ENCODE measurements at places on chromosomes 12 and 14.

DNA sequence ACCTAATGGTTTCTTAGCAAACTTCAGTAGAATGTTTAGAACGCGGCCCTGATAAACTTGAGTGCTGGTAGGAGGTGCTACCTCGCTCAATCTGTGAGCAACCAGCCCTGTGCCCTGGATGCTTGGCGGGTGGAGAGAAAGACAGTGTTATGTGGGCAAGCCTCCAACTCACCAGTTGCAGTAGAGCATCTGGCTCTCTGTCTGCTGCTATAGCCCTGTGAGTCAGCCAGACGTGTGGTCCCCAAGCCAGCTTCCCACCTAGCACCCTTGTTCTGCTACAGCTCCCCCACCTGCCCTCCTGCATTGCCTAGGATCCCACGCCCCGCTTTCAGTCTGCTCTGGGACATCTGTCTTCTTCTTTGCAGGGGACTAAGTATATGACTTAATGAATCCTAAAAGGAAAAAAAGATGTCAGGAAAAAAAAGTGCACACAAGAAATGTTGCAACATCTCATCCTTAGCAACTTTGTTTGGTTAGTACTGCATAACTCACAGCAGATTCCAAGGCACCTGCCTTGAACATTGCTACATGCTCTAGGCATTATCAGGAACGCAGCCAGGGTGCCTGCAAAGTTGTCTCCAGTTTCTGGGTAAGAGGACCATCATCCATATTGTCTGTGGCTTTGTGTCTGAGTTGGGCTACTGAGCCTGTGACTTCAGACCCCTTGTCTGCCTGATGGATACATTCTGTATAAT is 13.6 kb downstream of the SNRNP35 start:
- no peak for DNase-seq

- no peak for DNase-seq
Measured at GRCh38 chr14:39491134-39491571, 58.9 kb upstream of the FBXO33 start.

DNA sequence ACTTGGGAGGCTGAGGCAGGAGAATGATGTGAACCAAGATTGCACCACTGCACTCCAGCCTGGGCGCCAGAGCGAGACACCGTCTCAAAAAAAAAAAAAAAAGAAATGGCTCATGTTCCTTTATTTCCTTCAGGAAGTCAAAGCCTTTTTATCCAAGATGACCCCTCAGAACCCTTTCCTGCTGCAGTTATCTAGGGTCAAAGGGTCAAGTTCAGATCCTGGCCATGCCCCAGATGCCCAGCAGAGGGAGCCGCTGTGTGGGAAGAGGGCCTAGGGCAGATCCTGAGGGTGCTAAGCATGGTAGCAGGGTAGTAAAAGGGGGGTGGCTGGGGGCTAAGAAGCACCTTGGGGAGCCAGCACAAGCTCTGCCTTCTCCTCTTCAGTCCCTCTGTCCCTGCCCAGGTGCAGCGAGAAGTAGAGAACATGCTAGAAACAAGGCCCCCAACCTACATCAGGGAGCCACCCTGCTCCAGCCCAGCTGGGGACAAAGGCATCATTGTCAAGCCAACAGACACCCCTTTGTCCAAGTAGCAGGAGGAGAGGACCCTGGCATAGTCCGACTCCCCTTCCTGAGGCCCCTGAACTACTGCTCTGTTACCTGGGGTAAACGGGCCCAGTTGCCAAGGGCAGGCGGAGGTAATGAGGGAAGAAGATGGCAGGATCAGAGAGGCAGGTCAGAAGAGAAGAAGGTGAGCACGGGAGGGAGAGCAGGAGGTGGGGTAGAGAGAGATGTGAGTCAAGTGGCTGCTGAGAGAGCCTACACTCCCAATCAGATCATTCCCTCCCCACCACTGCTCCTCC is 6.5 kb downstream of the NFE2 start:
- no peak for DNase-seq

DNA sequence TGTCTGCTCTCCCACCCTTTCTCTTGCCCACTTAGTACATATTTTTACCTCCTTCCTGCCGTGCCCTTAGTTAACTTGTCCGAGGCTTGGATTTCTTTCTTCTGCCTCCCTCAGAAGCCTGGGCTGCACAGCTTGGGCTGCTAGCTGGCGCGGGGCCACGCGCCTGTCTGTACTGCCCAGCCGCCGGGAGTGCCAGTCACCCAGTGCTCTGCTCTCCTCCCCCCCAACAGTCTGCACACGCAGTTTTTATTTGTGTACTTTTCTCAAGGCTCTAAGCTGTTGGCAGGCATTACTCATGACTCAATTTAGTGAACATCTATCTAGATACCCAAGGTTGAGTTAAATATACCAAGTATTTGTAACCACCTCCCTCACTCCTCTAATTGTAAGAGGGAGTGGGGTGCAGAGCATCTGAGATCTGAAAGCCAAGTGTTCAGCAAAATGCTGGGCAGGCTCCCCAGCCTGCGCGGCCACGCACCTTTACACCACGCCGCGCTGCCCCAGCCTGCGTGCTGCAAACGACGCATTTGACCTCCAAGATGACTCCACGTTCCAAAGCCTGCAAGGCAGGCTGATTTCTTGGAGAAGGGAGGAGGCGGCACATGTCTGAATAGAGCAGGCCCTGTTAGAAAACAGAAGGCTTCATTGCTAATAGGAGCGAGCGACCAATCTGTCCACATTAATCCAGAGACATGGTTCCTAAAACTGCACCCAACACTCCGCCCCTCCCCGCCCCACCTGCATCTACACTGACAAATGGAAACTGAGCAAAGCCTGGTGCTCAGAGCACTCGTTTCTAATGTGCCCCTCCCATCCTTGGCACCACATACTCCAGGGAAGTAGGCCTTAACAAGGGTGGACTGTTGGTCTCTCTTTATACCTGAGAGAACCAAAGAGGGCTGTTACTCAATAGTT is 18.2 kb upstream of the CACNA2D4 start:
- no peak for DNase-seq

GRCh38 chr12:102483466-102483865 is 3.1 kb upstream of the IGF1 start:
- DNase-seq = no peak

DNA sequence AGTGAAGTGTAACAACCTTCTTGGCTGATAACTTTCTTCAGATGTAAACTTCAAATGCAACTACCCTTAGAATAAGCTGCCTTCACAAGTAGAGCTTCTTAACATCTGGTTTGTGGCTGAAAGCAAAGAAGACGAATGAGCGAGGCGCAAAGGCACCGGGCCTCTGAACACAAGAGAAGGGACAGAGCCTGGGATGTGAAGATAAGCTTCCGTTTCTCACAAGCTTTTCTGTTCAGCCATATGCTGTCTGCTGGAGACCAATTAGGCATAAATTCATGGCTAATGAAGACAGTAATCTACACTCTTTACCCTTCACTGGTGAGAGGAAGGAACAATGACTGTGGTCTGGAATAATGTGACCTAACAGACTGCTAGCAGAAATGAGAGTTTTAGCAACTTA is 195.2 kb downstream of the ATXN7L3B start:
- DNase-seq = no peak

DNA sequence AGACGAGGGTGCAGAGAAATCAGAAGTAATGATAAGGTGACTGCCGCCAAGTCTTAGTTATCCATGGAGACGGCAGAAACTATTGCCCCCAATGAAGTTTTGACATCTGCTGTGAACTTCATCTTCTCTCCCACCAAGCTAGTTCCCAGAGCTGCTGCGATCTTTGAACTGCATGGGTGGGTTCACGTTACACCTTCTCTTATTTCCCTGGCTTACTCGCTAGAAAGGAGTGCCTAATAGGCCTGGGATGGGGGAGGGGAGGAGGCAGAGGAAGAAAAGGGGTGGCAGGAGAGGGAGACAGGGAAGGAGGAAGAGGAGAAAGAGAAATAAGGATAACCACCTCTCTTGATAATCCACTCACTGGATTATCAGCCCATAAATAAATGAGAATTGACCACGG is 157.1 kb downstream of the NTF3 start:
- no peak for DNase-seq

GRCh38 chr12:108371801-108372344 is 32.8 kb upstream of the CMKLR1 start:
- no peak for DNase-seq

DNA sequence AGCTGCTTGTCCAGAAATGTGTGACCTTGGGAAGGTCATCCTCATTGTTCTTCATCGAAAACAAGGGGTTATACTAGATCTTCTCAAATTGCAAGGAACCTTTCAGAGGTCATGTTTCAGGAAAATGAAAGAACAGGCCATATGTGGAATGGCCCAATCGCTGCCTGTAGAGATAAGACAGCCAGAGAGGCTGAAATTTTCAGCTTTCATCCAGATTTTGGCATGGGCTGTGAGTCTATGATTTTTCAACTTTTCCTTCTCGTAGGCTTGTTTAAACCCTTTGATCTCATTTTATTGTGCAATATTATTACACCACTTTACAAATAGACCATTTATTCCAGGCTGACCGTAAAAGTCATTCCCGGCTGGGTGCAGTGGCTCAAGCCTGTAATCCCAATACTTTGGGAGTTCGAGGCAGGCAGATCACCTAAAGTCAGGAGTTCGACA is 17.1 kb upstream of the ATXN2 start:
- DNase-seq = no peak

DNA sequence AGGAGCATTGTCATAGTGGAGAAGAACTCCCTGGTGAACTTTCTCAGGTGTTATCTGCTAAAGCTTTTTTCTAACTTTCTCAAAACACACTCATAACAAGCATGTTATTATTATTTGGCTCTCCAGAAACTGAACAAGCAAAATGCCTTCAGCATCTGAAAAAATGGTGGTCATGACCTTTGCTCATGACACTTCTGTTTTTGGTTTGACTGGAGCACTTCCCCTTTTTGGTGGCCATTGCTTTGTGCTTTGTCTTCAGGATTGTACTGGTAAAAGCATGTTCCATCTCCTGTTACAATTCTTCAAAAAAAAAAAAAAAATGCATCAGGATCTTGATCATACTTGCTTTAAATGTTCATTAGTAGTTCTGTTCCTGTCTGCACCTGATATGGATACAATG is 1241.6 kb upstream of the USP15 start:
- no peak for DNase-seq

DNA sequence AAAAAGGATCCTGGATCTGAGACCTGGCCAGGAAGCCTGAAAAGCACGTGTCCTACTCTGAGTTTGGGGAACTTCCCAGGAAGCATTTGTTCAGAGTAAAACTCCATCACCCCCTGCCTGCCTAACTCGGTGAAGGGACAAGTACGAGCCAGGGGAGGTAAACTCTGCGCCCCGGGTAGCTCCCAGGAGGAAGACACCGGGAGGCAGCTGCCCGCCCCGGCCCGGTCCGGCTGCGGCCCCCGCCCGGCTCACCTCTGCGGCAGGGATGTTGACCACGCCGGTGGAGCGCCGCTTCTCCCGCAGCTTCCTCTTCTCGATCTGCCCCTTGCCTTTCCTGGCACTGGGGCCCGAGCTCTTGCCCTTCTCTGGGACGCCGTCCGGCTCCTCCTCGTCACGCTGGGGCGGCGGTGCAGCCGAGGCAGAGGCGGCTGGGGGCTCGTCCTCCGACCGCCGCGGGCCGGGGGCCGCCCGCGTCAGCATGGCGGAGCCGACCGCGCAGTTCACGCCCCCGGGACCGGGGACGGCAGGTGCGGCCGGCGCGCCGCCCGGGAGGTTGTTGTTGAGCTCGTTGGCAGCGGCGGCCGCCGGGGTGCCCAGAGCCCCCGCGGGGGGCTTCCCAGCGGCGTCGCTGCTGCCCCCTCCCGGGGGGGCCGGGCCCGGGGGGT is 1.2 kb downstream of the PAWR start:
- peak; percentile 61 for DNase-seq

DNA sequence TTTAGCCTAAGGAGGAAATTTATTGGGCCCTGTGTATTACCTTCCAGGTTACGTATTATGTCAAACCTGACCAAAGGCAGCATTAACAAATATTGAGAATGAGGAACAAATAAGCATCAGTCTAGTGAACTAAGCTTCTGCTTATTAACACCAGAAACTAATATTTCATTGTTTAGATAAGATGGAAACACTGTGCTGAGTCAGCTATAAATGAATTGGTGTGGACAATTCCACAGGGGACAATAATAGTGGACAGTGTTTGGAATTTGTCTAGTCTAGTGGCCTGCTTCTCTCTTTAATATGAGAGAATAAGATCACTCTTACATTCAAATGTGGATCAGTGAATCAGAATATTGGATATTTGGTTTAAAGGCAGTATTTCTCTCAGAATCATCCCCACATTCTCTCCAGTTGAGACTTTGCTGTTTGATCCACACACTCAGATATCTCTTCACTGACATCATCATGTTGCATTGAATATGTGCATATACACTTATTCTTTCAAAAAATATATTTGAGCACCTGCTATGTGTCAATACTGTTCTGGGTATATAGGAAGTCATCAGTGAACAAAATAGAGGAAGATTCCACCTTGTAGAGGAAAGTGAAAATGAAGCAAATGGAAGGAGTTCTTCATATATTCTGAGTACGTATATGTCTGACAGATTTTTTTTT is 136.3 kb downstream of the DIO2 start:
- no peak for DNase-seq

- no peak for DNase-seq
Measured at GRCh38 chr14:71339650-71340415, 432.6 kb downstream of the PCNX1 start.

DNA sequence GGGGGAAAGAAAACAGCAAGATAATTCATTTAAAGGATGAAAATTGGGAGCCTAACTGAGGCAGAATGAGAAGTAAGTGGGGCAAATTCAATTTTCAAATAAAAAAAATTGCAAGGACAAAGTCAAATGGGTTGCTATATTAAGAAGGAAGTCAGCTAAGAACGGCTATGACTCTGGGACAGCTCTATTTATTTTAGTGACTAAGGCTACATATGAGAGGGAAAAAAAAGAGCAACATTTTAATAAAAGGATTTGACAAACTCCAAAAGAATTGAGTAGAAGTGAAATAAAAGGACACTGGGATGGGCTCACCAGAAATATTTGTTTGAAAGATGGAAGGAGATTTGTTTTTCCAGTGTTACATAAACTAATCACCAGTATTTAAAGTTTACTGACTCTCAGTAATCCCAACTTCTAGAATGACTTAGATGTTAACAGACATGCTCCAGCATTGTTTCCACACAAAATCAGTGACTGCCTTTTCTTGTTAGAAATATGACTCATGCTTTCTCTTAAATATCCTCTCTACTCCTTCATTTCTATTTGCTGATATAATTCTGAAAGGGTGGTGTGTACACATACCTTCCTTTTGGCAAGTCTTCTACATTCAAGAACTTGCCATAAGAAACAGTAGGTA is 198.5 kb downstream of the SLC25A21 start:
- DNase-seq = no peak

DNA sequence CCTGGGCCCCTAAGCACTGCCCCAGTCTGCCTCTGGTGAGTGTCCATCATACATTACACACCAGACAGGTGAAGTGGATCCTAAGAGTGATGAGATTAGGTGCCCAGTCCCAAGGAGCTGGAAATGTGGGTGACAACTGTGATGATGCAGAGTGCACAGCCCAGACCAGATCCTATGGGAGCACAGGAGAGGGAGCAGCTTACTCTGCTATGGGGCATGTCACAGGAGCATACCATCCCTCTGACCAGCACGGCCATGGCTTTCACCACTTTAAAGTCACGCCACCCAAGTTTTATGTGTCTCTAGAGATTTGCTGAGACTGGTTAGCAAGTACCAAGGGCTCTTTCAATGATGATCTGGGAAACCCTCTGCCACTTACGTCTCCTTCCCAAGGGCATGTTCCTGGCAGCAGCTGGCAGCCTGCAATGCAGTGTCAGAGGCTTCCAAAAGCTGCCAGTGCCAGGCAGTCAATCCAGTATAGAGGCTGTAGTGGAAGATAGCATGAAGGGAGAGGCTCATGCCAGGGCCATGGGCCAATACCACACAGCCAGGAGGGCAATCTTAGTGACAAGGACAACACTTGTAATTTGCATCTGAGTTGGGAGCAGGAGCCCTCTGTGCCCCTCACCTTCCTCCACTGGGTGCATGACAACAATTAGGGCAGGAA is 40.2 kb downstream of the STAB2 start:
- no peak for DNase-seq
